Cortex of kidney (tissue), 1 donor: ENCODE measurements at places on chromosomes 11 and 22.

GRCh38 chr11:69876013-69876412 is 56.8 kb upstream of the FGF3 start:
- no peak for DNase-seq

DNA sequence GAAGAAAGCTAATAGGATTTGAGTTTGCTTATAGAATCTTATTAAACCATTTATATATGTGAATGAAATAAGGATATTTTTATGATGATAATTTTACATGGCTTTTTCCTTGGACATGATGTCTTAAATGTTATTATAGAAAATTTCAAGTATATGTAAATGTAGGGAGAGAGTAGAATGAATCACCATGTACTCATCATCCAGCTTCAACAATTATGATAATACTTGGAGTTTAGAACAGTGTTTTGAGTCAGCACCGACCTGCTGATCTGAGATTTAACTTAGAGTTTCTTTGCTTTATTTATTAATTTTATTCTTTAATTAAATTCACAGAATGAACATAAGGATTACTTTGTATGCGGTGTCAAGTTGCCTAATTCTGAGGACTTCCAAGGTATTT is 193.5 kb downstream of the UVRAG start:
- DNase-seq = no peak

DNA sequence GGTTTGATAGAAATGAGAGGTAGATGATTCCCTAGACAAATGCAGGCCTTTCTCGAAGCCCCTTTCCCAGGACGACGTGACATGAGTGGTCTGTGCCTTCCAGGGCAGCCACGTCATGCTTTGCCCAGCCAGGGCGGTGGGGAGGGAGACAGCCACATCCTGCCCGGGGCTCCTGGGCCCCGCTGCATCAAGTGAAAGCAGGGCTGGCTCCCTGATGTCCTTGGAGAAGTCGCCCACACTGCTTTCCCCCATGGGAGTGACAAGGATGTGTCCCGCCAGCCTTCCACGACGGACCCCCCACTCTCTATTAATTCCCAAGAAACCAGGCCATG is 13.2 kb downstream of the PPARA start:
- no peak for DNase-seq

DNA sequence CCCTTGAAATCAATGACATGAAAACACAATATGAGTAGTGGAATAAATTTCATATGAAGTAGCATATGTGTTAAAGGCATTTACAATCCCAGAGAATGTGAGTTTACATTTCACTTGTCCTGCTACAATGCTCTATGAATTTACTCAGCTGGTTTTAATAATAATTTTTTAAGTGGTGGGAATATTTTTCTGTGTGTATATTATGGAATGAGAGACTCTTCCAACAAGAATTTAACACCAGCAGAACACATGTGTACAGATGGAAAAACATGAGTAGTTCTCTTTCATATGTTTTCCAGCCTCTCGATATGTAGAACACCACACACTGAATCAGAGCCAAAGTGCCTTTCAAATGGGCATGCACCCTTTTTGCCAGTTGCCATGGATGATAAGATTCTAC is 170.4 kb downstream of the MAML2 start:
- DNase-seq = no peak

DNA sequence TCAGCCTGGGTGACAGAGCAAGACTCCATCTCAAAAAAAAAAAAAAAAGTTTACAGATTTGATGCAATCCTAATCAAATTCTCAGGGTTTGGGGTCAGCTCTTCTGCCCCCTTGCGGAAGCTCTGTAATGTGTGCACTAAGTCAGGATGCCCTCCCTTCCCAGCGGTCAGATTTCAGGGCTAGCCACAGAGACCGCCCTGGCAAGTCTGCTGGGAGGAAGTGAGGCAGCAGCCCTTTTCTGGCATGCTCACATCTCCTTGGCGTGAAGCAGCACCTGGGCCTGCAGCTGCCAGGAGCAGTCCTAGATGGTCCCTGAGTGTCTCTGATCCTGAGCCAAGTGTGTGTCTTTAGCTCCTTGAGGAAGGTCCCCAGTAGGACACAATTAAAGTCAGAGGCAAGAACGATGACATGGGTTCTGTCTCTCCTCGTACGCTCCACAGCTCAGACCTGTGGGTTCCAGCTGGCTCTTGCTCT is 10.9 kb upstream of the APOBEC3C start:
- no peak for DNase-seq

- no peak for DNase-seq
These were observed 53.2 kb downstream of the MTMR3 start for GRCh38 chr22:29936186-29936585.

DNA sequence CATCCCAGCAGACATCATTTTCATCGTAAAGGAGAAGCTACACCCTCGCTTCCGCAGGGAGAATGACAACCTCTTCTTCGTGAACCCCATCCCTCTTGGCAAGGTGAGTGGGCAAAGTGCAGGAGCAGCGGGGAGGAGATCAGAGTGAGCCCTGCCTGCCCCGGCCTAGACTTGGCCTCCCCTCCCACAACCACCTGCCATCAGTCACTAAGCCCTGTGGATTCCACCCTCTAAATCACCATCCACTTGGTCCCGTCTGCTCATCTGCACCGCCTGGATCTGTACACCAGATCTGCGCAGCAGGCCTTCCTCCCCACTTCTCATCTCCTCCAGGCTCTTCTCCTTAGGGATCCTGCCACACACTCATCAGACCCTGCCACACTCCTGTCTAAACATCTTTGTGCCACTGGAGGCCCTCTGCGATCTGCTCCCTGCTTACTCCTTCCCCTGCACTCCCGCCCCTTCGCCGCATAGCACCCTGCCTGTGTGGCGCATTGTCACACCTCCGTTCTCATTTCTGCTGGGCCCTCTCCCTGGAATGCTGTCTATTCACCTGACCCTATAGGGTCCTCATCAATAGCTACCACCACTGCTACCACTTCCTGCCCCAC is 14.2 kb downstream of the UCP2 start:
- no peak for DNase-seq

GRCh38 chr11:102307727-102308038 is 9.6 kb upstream of the BIRC3 start:
- no peak for DNase-seq

- no peak for DNase-seq
These were observed 1.7 kb upstream of the OR52E5 start for GRCh38 chr11:5891216-5891800.

DNA sequence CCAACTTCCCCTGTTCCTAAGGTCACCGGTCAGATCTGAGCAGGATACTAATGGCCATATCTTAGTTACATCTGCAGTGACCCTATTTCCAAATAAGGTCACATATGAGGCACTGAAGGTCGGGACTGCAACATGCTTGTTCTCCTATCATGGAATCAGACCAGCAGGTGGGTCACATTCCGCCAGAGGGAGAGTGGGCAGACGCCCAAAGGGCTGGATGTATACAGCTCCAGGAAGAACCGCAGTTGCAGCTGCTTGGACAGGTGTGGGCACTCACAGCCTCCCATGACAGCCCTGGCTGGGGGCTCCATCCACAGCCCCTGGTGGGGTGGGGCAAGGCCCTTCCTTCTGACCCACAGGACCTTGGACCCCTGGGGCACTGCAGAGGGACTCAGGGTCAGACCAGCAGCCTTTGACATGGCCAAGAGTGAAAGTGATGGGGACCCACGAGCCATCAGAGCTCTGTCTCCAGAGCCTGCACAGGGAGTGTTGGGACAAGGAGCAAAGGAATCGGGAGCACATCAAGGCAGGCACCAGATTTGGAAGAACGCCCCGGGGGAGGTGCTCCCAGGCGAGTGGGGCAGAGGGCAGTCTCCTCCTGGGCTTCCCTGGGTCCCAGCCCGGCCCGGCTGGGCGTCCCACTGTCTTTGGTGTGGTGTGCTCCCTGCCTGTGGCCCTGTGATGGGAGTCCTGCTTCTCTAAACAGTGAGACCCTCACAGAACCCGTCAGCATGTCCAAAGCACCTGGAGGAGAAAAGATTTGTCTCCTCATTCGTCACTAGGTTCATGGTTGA is 13.3 kb upstream of the CD81 start:
- no peak for DNase-seq

DNA sequence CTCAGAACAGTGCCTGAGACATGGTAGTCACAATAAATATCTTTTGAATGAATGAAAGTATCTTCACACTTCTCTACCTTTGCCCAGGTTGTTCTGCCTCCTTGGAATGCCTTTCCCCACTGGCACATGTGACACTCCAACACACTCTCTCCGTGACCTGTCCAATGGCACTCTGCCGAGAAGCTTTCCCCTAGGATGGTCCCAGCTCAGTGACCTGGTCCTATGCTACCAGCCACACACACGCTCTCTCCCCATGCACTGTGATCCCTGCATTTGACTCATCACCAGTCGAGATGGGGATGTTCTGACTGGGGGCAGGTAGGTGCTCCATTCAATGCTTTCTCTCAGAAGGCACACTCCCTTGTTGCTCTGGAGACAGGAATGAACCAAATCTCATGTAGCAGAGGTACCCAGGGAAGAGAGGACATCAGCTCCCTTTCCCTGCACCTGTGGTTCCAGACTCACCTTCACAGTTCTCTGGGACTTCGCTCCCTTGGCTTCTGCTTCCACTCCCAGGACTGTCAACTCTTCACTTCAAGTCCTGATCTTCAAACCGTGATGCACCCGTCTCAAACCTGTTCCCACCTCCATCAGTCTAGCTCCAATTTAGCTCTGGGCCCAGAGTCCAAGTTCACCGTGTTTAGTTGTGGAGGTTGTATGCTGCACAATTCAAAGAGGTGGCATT is 30.7 kb upstream of the LMO1 start:
- DNase-seq = no peak

- DNase-seq = no peak
These were observed 35.4 kb downstream of the NXPE2 start for GRCh38 chr11:114713756-114714155.

GRCh38 chr11:35907648-35908431 is 36.0 kb upstream of the LDLRAD3 start:
- DNase-seq = no peak

- no peak for DNase-seq
These were observed 4.3 kb downstream of the COX8A start for GRCh38 chr11:63978551-63979239.

DNA sequence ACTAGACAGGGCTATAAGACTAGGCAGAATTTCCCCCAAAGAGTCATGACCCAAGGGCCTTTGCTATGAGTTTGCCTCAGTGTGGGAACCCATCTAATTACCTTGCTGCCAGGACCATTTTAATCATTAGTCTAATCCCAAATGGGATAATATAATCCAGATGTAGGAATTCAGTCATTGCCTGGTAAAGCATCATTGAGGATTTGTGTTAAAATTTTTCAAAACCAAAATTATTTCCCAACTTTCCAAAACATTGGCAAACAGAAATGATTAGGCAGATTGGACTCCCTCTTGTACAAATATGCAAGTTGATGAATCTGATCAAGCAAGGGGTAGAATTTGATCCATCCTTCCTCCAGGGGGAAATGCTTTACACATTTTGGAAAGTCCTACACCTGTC is 16.2 kb upstream of the MMP13 start:
- DNase-seq = no peak

DNA sequence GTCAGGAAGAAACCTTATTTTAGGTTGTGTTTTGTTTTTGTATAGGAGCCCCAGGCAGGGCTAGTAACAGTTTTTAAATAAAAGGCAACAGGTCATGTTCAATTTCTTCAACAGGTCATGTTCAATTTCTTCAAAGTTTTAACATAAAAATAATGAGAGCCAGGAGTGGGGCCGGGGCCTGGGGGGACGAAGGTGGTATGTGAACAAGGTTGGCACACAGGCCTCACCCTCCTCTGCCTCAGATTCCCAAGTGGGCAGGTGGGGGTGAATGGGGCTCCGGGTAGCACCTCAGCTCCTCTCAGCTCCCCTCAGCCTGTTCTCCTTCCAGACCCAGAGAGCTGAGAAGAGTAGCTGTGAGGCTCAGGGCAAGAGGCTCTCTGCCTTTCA is 4.4 kb downstream of the DERL3 start:
- DNase-seq = no peak

DNA sequence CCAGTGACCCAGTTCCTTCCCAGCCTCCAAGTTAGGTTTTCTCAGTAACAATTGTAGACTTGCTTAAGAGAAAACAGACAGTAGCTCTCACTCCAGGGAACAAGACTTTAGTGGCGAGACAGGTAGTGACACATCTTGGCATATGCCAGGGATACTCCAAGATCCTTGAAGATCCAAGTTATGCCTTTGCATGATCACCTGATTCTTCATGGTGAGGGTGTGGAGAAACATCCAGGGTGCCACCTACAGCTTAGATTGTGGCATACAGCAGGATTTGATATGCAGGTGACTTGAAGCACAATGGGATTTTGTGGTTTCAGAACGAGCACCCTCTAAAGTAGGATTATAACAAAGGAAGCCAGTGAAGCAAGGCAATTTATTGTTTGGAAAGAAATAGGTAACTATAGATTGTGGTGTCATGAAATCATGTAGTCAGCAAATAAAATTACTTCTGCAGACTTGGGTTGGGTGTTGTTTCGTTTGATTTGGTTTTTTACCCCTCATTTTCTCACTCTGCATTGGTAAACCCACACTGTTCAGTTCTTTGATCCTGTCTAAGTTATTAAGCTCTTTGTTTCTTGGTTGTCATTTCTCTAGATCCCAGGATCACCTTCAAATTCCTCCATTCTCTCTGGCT is 9.2 kb downstream of the POU2AF3 start:
- DNase-seq = no peak

GRCh38 chr11:109644152-109644551 is 222.2 kb downstream of the C11orf87 start:
- no peak for DNase-seq

GRCh38 chr22:47994045-47994444 is 1231.6 kb downstream of the TBC1D22A start:
- DNase-seq = no peak

- DNase-seq = no peak
These were observed 60.6 kb downstream of the SMCO4 start for GRCh38 chr11:93482556-93482955.

DNA sequence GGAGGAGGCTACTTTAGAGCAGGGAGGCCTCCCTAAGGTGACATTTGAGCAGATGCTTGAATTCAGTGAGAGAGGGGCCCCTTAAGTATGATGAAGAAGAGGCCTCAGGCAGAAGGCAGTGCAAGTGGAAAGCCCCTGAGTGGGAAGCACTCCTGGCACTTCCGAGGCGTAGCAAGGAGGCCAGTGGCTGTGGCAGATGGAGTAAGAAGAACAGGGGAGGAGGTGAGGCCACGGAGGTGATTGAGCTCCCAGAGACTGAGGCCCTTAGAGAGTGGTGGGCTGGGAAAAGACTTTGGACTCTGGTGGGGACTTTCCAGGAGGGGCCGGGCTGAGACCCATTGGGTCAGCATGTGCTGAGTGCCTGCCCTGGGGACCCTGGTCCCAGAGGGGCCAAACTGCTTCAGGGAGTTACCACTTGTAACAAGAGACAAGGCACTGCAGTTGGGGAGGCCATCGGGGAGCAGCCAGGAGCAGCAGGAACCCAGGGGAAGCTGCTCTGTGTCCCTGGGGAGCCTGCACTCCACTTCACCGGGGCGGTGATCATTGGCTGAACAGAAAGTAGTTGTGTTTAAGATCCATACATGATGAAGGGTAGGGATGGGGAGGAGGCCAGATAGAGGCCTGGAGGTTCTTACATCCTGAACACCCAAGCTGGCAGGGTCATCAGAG is 2.5 kb upstream of the CENPM start:
- DNase-seq = no peak

- no peak for DNase-seq
These were observed 20.6 kb upstream of the PLEKHB1 start for GRCh38 chr11:73625696-73626318.

- DNase-seq = no peak
These were observed 125.8 kb upstream of the ARHGAP42 start for GRCh38 chr11:100561323-100561722.

- DNase-seq = no peak
These were observed 80.7 kb downstream of the CEP164 start for GRCh38 chr11:117408356-117408755.
